ENCODE measurements at places on chromosomes 3 and 15.

- DNase-seq = no peak
Observed at GRCh38 chr3:95434491-95434890, 1371.6 kb downstream of the NSUN3 start.

DNA sequence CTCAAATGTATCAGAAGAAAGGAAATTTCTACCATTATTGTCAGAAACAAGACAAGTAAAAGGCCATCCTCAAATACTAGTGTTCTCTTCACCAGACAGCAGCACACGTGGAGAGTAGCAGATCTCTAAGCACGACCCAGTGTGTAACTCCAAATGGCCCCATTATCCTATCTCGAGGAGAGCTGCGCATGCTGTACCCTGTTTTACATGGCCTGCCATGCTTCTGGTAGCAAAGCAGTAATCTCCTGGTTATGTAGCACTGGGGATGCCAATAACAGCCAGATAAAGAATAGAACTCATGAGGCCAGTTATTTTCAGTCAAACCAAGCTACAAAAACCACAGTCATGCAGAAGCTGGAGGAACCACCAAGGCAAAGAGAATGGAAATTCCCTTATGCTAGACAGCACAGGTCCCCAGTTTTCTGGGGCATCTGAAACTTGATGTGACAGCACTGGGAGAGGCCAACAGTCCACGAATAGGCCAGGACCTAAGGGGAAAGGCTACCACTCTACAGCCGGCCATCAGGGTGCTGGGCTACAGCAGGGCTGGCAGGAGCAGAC, 73.0 kb downstream of the LIPC start:
- no peak for DNase-seq

GRCh38 chr3:4589475-4590097, 96.4 kb downstream of the ITPR1 start:
- no peak for DNase-seq

DNA sequence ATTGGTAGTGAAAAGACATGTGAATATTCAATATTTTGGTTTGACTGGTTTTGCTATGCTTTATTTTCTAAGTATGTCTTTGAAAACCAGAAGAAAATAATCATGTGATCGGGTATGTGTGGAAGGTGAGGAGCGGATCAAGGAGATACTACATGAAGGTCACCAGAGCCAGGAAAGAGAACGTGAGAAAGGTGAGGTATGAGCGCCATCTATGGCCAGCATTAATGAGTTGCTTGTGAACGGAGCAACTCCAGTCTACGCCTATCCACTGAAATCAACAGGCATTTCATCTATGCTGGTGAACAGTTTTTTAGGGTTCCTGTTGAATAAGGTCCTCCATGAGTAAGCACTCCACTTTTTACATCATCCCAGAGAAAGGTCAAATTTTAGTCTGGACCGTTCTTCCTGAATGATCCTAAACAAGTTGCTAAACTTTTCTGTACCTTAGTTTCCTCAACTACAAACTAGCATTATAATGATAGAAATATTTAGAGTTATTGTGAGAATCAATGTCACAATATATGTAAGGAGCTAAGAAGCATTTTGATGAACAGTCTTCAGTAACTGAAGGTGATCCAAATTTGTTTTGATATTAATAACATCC, 1435.2 kb upstream of the CADM2 start:
- DNase-seq = peak; percentile 63

DNA sequence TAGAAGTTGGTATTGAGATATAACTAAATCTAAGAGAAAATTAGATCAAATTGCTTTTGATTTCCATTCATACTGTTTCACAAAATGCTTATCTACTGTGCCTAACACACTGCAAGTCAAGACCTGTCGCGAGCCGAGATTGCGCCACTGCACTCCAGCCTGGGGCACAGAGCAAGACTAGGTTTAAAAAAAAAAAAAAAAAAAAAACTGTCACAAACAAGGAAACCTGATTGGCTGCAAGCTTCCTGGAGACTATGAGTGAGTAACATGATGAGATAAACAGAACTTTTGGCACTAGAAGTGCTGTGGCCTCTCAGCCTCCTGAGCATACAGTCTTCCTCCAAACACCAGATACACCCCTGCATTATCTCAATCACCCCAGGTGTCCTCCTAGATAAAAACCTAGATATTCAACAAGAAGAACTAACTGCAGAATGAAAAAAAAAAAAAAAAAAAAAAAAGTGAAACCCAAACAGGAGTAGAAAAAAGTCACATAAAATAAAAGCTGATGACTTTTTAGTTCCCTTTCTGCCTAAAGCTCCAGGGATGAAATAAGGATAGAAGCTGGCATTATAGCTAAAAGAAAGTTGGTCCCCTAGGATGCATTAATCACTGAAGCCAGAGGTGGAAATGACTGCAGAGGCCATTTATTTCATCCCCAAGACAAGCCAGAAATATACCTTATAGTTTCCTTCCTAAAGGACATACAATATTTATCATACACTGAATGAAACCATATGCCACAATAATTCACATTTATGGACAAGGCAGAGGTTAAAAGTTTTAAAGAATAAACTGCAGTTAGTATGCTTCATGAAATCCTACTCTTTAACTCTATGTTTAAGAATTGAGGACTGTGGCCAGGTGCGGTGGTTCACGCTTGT, 82.4 kb downstream of the P3H2 start:
- DNase-seq = no peak

GRCh38 chr3:30281526-30281925, 324.9 kb upstream of the TGFBR2 start:
- DNase-seq = no peak

GRCh38 chr15:85582131-85583079, 202.0 kb downstream of the AKAP13 start:
- DNase-seq = no peak

DNA sequence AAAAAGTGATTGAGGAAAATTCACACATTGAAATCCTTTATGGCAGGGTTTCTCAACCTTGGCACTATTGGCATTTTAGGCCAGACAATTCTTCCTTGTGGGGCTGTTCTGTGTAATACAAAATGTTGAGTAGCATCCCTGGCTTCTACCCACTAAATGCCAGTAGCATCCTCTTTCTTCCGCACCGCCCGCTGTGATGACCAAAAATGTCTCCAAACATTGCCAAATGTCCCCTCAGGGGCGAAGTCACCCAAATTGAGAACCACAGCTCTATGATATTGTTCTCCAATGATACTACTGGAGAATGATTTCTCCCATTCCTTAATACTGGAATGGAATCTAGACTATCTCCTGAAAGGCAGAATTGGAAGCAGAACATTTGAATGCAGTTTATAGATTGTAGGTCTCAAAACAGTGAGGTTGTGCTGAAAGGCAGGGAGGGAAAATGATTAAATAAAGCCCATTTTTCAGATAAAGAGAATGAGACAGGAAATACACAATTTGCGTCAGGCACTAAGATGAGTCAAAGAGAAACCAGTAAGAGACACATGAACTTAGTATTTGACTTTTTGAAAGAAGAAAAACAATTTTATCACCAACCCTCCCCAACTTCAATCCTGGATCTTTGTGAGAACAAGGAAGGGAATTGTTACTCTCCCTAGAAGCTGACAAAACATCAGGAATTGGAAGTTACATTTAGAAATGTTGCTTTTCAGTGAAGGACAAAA, 101.6 kb upstream of the TNIK start:
- DNase-seq = no peak

DNA sequence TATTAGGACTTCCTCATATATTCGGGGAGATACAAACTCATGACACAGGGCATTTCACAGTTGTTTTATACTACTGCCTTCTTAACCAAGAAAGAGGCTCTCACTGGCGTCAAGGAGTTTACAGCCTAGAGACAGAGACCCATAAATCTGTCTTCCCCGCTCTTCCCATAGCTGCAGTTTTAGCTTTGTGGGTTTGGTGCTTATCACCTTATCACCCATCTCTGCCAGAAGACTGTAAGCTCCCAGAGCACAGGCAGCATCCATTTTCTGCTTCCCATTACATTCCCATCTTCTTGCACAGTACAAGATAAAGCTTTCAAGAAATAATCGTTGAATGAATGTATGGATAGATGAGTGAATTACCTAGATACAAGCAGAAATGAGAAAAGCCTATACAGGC, 144.3 kb downstream of the TNIK start:
- DNase-seq = no peak

DNA sequence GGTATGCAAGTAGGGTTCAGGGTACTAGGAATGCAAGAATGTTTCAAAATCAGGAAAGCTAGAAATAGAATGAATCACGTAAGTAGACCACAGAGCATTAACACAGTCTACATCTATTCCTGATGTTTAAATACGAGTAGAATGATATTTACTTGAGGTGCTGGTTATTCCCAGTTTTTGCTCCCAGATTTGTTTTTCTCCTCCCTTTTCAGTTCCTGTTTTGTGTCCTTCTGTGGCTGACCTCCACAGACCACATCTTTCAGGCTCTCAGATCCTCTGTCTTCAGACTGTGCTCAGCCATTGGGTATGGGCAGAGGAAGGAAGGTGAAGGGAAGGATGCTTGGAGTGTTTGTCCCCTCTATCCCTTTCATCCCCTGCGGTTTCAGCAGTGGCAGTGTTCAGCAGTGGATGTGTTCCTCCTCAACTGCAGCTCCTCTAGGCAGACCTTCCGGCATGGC, 276.6 kb downstream of the ZNF621 start:
- DNase-seq = no peak

GRCh38 chr3:71303627-71304200, 279.8 kb downstream of the FOXP1 start:
- no peak for DNase-seq

DNA sequence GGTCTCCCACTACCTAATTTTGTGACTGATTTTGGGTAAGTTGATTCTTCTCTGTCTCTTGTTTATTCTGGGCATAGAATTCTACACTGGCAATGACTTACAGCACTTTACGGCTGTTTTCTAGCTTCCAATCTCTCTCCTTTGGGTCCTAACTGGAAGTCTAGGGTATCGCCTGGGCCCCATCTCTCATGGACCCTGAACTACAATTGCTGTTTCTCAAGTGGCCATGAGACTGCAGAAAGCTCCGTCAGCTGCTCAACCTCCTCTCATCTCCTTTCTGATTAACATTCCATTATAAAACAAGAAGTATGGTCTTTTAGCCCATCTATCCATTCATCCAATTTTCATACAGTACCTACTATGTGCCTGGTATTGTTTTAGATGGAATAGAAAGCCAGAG, 4.4 kb upstream of the PXYLP1 start:
- DNase-seq = no peak

DNA sequence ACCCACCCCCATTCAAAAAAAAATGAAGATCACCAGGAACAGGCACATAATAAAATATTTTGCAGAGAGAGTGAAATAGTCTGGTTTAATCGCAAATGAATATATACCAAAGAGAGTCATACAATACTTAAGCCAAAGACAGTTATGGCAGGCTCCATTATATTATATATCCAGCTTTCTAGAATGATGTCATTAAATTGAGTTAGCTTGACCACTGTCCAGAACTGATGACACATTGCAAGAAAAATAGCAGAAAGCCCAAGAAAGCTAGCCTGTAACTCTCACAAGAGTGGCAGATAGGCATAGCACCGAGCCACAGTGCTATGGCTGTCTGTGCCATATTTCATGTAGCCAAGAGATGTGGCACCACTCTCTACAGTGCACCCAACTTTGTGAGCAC, 231.9 kb upstream of the SEMA6D start:
- DNase-seq = no peak

All from LNCaP clone FGC (cell line).